PC-3 (cell line): ENCODE measurements at places on chromosomes 11 and 22.

GRCh38 chr22:48719978-48720661 is 1107.6 kb downstream of the BRD1 start:
- no peak overlapping the region for H3K4me3 ChIP-seq
- no peak for DNase-seq
- H3K4me1 ChIP-seq, result no peaks in the 10 kb centered on the region
- H3K27ac ChIP-seq, result no peak overlapping the region
- no peaks in the 10 kb centered on the region for H3K36me3 ChIP-seq

DNA sequence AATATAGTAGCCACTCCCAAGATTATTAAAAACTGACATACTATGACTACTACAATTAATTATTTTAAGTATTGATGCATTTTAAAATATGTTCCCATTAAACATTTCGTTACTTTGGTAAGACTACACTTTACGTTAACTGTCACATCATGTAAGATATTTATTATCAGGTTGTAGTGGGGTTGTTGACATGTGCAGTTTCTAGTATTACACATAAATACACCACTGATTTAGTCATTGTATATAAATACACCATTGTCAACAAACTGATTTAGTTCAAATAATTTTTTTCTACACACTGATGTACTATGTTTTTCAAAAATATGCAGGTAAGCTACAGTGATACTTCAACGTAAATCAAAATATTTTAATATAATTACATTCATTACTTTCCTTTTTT is 11.5 kb downstream of the ST13 start:
- peaks cover 12% of the 10 kb centered on the region for H3K4me1 ChIP-seq
- no peaks in the 10 kb centered on the region for H3K27me3 ChIP-seq
- peaks cover 33% of the 10 kb centered on the region for H3K36me3 ChIP-seq
- H3K4me3 ChIP-seq, result no peak overlapping the region
- H3K27ac ChIP-seq, result no peak overlapping the region

- H3K36me3 ChIP-seq, result no peaks in the 10 kb centered on the region
- peaks cover 43% of the 10 kb centered on the region for H3K4me1 ChIP-seq
- H3K4me3 ChIP-seq, result no peak overlapping the region
- no peak for DNase-seq
- H3K27ac ChIP-seq, result no peak overlapping the region
- H3K27me3 ChIP-seq, result no peaks in the 10 kb centered on the region
These were observed 64.1 kb downstream of the TBC1D22A start for GRCh38 chr22:46826438-46827135.

DNA sequence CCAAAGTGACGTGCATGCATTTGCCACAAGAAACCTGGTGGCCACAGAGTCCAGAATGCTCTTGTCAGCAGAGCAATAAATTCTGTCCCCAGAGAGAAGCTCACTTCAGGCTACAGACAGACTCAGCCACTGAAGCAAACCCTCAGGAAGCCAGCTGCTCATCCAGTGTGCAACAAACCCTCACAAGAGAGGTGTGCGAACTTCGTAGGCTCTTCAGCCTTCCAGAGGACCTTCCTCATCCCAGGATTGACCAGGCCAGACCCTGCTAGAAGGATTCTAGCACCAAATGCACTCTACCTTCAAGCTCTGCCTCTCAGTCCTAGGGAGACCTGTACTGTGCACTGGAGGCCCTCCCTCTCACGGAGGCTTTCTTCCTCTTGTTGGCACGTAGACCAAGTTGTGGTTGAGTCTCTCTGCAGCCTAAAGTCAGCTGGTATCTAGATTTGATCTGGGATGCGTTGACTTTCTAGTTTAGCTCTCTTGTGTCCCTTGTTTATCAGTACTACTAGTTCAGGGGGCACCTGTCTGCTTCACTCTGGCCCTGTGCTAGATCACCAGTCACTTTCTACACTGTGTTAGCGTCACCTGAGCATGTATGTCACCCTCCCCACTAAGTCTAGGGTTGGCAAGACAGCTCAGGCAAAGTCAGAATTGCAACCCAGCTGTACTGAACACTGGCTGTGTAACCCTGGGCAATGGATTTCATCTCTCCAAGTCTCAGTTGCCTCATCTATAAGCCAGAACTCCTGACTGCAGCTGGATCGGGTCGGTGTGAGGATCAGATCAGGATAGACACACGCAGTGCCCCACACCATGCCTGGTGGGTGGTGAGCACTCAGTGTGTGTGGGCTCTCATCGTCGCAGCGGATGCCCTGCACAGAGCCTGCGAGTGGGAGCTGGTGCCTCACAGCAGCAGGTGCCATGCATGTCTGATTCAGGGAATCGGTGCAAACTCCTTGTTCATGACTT is 22.1 kb upstream of the TMPRSS13 start:
- no peak for DNase-seq
- no peak overlapping the region for H3K4me3 ChIP-seq
- no peaks in the 10 kb centered on the region for H3K36me3 ChIP-seq
- H3K27ac ChIP-seq, result no peak overlapping the region
- peaks cover 74% of the 10 kb centered on the region for H3K27me3 ChIP-seq
- H3K4me1 ChIP-seq, result 0 out of 2 replicates have a peak, but pooled peaks cover 4% of the 10 kb centered on the region

GRCh38 chr22:39718206-39718605 is 147.7 kb downstream of the CACNA1I start:
- no peak for DNase-seq
- no peaks in the 10 kb centered on the region for H3K4me1 ChIP-seq
- peaks cover 19% of the 10 kb centered on the region for H3K27me3 ChIP-seq

- no peak overlapping the region for H3K27ac ChIP-seq
- peaks cover 51% of the 10 kb centered on the region for H3K4me1 ChIP-seq
- DNase-seq, result no peak
- H3K4me3 ChIP-seq, result no peak overlapping the region
These were observed 104.9 kb downstream of the MICAL3 start for GRCh38 chr22:17919276-17920144.
